ENCODE measurements at places on chromosomes 12 and 14. TPM values are rescaled to one million over a fixed set of nuclear protein-coding genes. Genes with fewer than 3 reads are reported as not detected.

Gene CATSPERB
- total RNA-seq = 2.4 TPM

Gene EML1
- 49.6 TPM for total RNA-seq

Gene ARMH4
- 5.5 TPM for total RNA-seq

Gene TBC1D30
- 0.35 TPM for total RNA-seq

Gene RNASE7
- total RNA-seq = not detected

Gene GDF3
- not detected for total RNA-seq

Gene RECQL
- 19.4 TPM for total RNA-seq

Gene IFT81
- 8.1 TPM for total RNA-seq

- no peak for DNase-seq
Observed at GRCh38 chr12:29032446-29032845, 116.6 kb upstream of the FAR2 start.

DNA sequence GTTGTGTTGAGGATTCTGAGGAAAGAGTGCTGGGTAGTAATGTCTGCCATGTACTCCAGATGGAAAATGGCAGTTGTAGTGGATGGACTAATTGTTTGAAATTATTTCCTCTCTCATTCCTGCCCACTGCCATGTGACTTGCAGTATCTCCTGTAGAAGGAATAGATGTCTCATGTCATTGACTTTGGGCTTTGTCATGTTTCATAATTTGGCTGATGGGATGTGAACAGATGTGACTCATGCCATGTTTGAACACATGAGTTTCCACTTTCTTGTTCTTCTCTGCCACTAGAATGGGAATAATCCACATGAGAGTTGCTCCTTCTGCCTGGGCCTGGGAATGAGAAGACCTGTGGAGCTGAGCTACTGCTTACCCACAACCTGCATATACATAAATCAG lies 2.4 kb upstream of the CALCOCO1 start:
- DNase-seq = no peak

GRCh38 chr14:92848887-92849286 lies 54.8 kb downstream of the GOLGA5 start:
- no peak for DNase-seq

DNA sequence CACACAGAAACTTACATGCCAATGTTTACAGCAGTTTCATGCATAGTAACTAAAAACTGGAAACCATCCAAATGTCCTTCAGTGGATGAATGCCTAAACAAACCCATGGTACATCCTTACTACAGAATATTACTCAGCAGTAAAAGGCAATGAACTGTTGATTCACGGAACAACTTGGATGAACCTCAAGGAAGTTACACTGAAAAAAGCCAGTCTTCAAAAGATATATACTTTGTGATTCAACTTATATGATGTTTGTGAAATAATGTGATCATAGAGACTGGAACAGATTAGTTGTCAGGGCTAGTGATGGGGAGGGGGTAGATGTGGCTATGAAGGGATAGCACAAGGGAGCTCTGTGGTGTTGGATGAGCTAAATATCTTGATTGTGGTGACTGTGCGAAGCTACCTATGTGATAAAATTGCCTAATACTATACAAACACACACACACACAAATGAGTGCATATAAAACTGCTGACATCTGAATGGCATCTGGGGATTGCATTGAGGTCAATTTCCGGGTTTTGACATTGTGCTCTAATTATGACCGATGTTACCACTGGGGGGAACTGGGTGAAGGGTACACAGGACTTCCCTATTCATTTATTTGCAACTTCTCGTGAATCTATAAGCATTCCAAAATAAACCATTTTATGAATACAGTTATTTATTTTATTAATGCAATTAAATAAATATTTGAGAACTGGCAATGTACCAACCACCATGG lies 94.3 kb downstream of the RIN3 start:
- DNase-seq = no peak

GRCh38 chr14:49594347-49595091 lies 4.2 kb upstream of the LRR1 start:
- DNase-seq = no peak

GRCh38 chr12:119444462-119445044 lies 110.0 kb downstream of the CCDC60 start:
- no peak for DNase-seq

GRCh38 chr12:116331876-116332275 lies 54.4 kb upstream of the MED13L start:
- DNase-seq = no peak
